ENCODE measurements at places on chromosomes 12 and 14. TPM values are rescaled to one million over a fixed set of nuclear protein-coding genes. Genes with fewer than 3 reads are reported as not detected.
A peak's percentile ranks its signal among the peaks of the same experiment; 100 is the strongest.

The NINJ2 gene
- total RNA-seq = 3.1 TPM

The MYL2 gene
- not detected for total RNA-seq

The LRRIQ1 gene
- total RNA-seq = not detected

The PLXNC1 gene
- 7.2 TPM for total RNA-seq

The GSG1 gene
- total RNA-seq = not detected

The RNF212B gene
- not detected for total RNA-seq

The SALL2 gene
- 2.7 TPM for total RNA-seq

The R3HDM2 gene
- total RNA-seq = 44.9 TPM

The ENDOU gene
- not detected for total RNA-seq

The STXBP6 gene
- not detected for total RNA-seq

The VPS29 gene
- total RNA-seq = 103 TPM

GRCh38 chr12:26452511-26452910 is 257.1 kb downstream of the SSPN start:
- H3K36me3 ChIP-seq = peaks cover 17% of the 10 kb centered on the region
- no peaks in the 10 kb centered on the region for H3K27me3 ChIP-seq
- no peak for DNase-seq
- H3K27ac ChIP-seq = no peak overlapping the region

- no peak for DNase-seq
- peaks cover 42% of the 10 kb centered on the region for H3K36me3 ChIP-seq
- H3K27me3 ChIP-seq = no peaks in the 10 kb centered on the region
- peak overlapping the region; percentile 31 for H3K4me3 ChIP-seq
- peak overlapping the region; percentile 69 for H3K27ac ChIP-seq
These were observed 4.8 kb downstream of the ELK3 start for GRCh38 chr12:96198965-96199364.

GRCh38 chr12:91551927-91552326 is 369.3 kb upstream of the DCN start:
- no peak for DNase-seq
- H3K27ac ChIP-seq = no peak overlapping the region
- H3K4me3 ChIP-seq = no peak overlapping the region
- H3K36me3 ChIP-seq = no peaks in the 10 kb centered on the region

DNA sequence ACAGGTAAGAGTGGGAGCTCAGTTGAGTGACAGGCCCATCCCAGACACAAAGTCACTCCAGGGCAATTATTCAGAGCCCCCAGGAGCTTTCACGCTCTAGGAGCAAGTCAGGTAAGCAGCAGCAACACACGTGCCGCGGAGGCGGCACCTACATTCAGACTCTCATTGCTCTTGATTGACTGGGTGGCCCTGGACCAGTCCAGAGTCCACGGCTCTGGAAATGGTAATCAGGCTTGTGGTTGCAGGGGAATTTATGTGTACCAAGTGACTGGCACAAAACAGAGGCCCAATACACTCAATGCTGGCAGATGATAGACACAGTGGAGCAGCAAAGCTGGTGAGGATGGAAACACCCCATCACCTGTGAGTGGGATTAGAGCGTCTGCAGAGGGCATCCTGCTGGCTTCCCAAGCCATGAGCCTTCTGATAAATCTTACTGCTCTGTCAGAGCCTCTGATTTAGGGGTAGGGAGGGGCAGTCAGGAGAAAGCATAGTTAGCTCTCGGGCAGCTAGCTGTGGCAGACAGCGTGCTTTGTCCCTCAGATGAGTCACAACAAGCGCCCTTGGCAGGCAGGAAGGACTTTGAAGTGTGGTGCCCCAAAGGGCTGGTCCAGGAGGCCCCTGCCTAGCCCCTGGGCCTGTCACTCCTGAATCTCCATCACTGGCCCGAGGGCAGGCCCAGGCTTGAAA is 344.7 kb downstream of the CACNA1C start:
- no peak for DNase-seq
- peaks cover 9% of the 10 kb centered on the region for H3K27me3 ChIP-seq
- no peaks in the 10 kb centered on the region for H3K4me1 ChIP-seq
- H3K36me3 ChIP-seq = no peaks in the 10 kb centered on the region
- no peak overlapping the region for H3K4me3 ChIP-seq

- no peak overlapping the region for H3K4me3 ChIP-seq
- no peak overlapping the region for H3K27ac ChIP-seq
- H3K36me3 ChIP-seq = no peaks in the 10 kb centered on the region
- H3K4me1 ChIP-seq = no peaks in the 10 kb centered on the region
These were observed 313.0 kb downstream of the NAV3 start for GRCh38 chr12:78143717-78144116.

DNA sequence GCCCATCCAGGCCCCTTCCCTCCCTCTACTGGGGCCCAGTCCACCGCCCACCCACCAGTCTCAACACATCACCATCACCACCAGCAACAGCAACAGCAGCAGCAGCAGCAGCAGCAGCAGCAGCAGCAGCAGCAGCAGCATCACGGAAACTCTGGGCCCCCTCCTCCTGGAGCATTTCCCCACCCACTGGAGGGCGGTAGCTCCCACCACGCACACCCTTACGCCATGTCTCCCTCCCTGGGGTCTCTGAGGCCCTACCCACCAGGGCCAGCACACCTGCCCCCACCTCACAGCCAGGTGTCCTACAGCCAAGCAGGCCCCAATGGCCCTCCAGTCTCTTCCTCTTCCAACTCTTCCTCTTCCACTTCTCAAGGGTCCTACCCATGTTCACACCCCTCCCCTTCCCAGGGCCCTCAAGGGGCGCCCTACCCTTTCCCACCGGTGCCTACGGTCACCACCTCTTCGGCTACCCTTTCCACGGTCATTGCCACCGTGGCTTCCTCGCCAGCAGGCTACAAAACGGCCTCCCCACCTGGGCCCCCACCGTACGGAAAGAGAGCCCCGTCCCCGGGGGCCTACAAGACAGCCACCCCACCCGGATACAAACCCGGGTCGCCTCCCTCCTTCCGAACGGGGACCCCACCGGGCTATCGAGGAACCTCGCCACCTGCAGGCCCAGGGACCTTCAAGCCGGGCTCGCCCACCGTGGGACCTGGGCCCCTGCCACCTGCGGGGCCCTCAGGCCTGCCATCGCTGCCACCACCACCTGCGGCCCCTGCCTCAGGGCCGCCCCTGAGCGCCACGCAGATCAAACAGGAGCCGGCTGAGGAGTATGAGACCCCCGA is 6.8 kb upstream of the RNU7-1 start:
- DNase-seq = peak; percentile 65
- peak overlapping the region; percentile 95 for H3K27ac ChIP-seq
- peaks cover 60% of the 10 kb centered on the region for H3K36me3 ChIP-seq
- H3K4me3 ChIP-seq = peak overlapping the region; percentile 80

- H3K27ac ChIP-seq = peak overlapping the region; percentile 97
- DNase-seq = no peak
- H3K36me3 ChIP-seq = peaks cover 30% of the 10 kb centered on the region
These were observed 421 bp downstream of the FCF1 start for GRCh38 chr14:74713395-74713735.

GRCh38 chr12:99976762-99977161 is 8.0 kb downstream of the ANKS1B start:
- H3K36me3 ChIP-seq = no peaks in the 10 kb centered on the region
- no peak for DNase-seq
- H3K27me3 ChIP-seq = peaks cover 38% of the 10 kb centered on the region
- H3K4me1 ChIP-seq = no peaks in the 10 kb centered on the region

GRCh38 chr12:109872-110271 is 43.3 kb downstream of the IQSEC3 start:
- H3K27ac ChIP-seq = no peak overlapping the region
- H3K4me1 ChIP-seq = peaks cover 4% of the 10 kb centered on the region
- no peak overlapping the region for H3K4me3 ChIP-seq
- H3K27me3 ChIP-seq = peaks cover 4% of the 10 kb centered on the region

DNA sequence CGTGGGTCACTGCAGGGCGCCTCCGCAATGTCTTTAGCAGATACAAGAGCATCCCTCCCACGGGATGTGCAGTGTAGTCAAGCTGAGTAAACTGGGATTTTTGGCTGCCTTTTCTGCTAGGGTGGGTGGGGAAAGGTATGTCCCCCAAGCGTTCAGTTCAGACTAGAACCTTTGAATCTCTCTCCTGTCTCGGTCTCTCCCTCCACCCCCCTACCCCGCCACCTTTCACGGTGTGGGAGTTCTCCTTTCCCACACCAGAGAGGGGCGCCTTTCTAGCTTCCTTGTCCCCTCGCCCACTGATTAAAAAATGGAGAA is 525 bp upstream of the FAR2 start:
- H3K4me1 ChIP-seq = peaks cover 19% of the 10 kb centered on the region
- no peaks in the 10 kb centered on the region for H3K36me3 ChIP-seq
- peaks cover 70% of the 10 kb centered on the region for H3K27me3 ChIP-seq
- no peak for DNase-seq
- H3K27ac ChIP-seq = peak overlapping the region; percentile 56

- no peak overlapping the region for H3K4me3 ChIP-seq
- DNase-seq = no peak
- no peaks in the 10 kb centered on the region for H3K36me3 ChIP-seq
- peaks cover 11% of the 10 kb centered on the region for H3K27me3 ChIP-seq
- H3K27ac ChIP-seq = no peak overlapping the region
- H3K4me1 ChIP-seq = no peaks in the 10 kb centered on the region
These were observed 18.9 kb downstream of the IGF1 start for GRCh38 chr12:102461501-102461900.

GRCh38 chr12:65940744-65941143 is 116.5 kb downstream of the HMGA2 start:
- no peaks in the 10 kb centered on the region for H3K36me3 ChIP-seq
- peaks cover 3% of the 10 kb centered on the region for H3K4me1 ChIP-seq
- H3K27ac ChIP-seq = no peak overlapping the region

DNA sequence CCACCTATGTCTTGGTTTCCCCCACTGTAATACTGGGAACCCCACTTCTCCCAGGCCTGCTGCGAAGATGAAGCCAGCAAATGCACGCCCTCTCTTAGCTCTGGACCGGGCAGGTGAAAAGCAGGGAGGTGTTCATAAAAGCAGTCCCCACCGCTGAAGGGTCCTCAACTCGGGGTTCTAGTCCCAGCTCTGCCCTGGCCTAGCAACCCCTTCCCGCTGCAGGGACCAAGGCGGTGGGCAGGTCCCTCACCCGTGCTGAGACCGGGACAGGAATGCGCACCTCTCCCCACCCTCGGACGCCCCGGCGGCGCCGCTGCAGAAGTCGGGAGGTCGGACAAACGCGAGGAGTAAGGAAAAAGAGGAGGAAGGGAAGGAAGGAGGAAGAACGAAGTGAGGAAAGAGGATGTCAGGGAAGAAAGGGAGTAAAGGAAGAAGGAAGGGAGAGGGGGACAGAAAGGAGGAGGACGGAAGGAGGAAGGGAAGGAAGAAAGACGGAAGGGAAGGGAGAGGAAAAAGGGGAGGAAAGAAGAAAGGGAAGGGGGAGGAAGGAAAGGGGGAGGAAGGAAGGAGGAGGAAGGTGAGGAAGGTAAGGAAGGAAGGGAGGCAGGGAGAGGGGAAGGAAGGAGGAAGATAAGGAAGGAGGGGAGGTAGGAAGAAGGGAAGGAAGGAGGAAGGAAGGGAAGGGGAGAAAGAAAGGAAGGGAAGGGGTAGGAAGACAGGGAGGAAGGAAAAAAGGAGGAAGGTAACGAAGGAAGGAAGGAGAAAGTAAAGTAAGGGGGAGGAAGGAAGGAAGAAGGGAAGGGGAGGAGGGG is 701 bp downstream of the SPRING1 start:
- peaks cover 18% of the 10 kb centered on the region for H3K36me3 ChIP-seq
- peak overlapping the region; percentile 40 for H3K27ac ChIP-seq
- no peaks in the 10 kb centered on the region for H3K27me3 ChIP-seq

DNA sequence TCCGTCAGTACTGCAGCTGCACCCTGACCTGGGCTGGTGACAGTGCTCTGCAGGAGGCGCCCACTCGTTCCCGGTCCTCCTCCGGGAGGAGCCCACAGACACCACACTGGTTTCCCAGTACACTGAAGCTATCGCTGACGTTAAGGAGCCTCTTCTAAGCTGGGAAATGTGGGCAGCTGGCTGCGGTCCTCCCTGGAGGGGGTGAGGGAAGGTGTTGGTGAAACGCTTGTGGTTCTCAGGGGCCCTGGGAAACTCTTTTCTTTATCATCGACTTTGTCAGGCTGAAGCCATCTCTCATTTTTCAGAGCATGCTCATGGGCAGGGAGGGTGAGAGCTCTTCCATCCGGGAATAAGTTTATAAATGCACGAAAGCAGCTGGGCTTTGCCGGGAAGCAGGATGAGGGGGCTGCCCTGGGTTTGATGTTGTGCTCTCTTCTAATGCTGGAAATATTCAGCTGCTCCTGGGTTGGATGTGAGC is 176.0 kb downstream of the CHST11 start:
- H3K27me3 ChIP-seq = no peaks in the 10 kb centered on the region
- no peak for DNase-seq
- H3K36me3 ChIP-seq = peaks cover 44% of the 10 kb centered on the region
- H3K27ac ChIP-seq = no peak overlapping the region
- H3K4me3 ChIP-seq = no peak overlapping the region

- no peak overlapping the region for H3K27ac ChIP-seq
- no peak for DNase-seq
- peaks cover 4% of the 10 kb centered on the region for H3K4me1 ChIP-seq
- H3K4me3 ChIP-seq = no peak overlapping the region
These were observed 83.2 kb downstream of the SLC38A1 start for GRCh38 chr12:46185686-46186085.

DNA sequence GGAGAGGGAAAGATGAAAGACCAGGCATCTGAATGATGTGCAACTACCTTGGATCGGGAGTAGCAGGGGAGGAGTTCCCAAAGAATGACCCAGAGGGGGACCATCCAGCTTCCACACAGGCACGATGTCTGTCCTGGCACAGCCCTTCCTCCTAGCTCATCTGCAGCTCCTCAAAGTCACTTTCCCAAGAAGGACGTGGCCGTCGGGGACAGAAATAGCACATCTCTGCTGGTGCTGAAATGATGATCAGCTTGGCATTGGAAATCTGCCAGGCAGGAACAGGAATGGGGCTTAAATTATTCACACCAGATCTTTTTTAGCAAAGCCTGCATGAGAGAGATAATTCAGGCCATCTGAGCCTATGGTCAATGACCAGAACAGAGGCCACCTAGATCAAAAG is 41.7 kb downstream of the TSPAN11 start:
- no peaks in the 10 kb centered on the region for H3K4me1 ChIP-seq
- no peak overlapping the region for H3K27ac ChIP-seq
- no peaks in the 10 kb centered on the region for H3K27me3 ChIP-seq
- no peak overlapping the region for H3K4me3 ChIP-seq

GRCh38 chr12:3990501-3991280 is 117.5 kb upstream of the PARP11 start:
- no peak overlapping the region for H3K4me3 ChIP-seq
- H3K27me3 ChIP-seq = peaks cover 21% of the 10 kb centered on the region
- H3K36me3 ChIP-seq = no peaks in the 10 kb centered on the region
- H3K27ac ChIP-seq = no peak overlapping the region
- DNase-seq = no peak

- H3K36me3 ChIP-seq = peaks cover 26% of the 10 kb centered on the region
- peaks cover 24% of the 10 kb centered on the region for H3K4me1 ChIP-seq
- H3K27me3 ChIP-seq = no peaks in the 10 kb centered on the region
- no peak overlapping the region for H3K27ac ChIP-seq
These were observed 17.8 kb downstream of the PAPOLA start for GRCh38 chr14:96519970-96520369.
